ENCODE measurements at places on chromosomes 2 and 18.

GRCh38 chr2:241996100-241996499, 126.6 kb downstream of the RTP5 start:
- no peak for DNase-seq

DNA sequence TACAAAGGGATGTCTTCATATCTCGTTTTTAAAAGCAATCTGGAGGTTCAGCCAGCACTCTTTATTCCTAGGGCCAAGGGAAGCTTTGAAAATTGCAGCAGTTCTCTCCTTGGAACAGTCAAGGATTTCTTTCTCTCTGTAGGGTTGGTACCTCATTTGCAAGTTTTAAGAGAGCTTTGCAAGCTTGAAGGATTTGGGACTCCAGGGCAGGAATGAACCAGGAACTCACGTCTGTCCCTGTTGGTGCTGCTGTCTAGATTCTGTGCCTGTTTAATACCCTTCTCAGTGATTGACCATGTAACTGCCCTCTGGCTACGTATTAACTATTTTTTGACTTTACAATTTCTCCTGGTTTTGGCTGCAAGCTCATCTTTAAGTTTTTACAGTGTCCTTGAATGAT, 262.5 kb upstream of the ST6GAL2 start:
- DNase-seq, result no peak

DNA sequence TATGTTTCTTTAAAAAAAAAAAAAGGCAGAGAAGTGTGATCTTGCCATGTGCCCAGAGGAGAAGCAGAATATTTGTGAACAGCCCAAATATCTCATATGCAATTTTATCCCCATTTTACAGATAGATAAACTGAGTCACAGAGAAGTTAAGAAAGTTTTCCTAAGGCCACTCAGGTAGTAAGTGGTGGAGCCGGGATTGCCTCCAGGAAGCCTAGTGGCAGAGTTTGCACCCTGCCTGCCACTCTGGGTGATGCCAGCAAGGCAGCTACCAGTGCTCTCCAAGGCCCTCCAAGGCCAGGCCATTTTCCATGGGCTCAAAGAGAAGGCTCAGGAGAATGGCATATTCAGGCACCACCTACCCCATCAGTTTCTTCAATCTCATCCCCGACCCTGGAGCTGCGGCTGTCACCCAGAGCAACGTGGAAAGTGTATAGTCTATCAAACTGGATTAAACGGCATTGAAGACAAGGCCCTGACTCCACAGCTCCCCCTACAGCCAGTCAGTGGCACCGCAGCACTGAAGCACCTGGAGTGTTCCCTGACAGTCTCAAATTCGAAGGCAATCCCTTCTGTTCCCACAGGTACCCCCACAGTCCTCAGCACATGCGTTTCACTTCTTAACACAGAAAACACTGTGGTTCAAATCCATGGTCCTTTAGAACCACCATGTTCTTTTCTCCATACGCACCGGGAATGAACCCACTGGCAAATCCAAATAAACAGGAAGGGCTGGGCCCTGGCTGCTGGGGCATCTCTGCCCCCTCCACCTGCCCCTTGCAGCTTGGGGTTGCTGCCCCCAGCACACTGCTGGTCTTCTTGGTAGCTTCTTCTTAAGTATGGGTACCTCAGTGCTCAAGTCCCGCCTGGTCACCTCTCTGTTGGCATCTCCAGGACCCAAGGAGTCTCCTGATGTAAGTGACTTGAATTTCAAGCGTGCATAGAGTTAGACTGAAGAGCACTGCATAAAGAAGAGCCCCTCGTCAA, 175.3 kb downstream of the INHBB start:
- peak; percentile 22 for DNase-seq

DNA sequence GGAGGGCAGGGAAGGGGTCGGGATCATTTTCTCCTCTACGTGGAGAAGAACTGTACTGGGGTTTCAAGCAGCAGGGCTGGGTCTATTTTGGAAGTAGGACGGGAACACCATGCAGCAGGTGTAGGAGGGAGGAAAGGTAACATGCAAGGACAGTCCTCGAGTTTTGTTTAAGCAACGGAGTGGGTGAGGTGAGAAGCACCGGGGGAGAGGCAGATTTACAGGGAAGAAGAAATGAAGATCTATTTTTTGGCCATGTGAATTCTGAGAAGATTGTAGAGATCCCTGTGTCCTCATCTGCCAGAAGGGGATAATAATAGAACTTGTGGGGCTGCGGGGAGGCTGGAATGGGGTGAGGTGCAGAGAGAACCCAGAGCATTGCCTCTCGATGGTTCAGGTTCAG, 85.6 kb downstream of the INPP5D start:
- no peak for DNase-seq

DNA sequence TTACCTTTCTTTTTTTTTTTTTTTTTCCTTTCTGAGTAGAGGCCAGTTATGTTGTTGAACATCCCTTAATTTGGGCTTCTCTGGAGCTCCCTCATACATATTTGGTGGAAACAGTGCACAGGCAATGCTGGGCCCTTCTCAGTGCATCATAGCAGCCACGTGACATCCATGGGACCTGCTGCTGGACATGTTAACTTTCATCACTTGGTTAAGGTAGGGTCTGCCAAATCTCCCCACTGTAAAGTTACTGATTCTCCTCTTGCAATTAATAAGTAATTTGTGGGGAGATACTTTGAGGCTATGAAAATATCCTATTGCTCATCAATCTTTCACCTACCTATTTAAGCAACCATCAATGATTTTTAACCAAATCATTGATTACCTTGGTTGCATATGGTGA, 211.5 kb upstream of the LYPD1 start:
- DNase-seq, result no peak

- no peak for DNase-seq
These were observed 42.8 kb downstream of the CCDC102B start for GRCh38 chr18:68840554-68841263.

DNA sequence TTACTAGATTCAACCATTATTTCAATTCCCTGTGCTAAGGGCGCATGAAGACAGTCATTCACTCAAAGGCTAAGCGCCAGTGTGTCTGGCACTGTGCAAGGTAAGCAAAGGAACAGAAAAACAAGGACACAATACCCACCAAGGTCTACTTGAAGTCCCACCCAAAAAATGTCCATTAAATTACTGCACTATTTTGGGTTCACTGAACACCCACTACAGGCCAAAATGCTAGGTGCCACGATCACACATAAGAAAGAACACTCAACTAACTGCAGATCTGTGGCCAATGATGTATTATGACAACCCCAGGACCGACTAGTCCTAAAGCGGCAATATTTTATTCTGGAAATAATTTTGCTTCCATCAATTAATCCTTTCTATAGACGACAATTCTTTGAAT, 1.8 kb downstream of the TMEM131 start:
- no peak for DNase-seq

DNA sequence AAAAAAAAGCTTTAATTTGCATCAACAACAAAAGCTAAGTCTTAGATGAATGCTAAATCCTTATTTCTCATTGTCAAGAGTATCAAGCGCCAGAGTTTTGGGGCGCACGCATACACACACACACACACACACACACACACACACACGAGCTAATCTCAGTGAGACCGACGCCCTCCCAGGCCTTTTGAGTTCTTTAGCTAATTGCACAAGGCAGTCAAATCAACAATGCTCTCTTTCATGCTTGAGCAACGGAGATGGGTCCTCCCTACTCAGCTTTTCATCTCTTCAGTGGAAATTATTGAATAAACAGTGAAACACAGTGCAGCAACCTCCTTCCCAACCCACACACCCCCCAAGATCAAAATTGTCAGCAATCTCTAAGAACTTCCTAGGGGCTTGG, 19.2 kb downstream of the GKN1 start:
- no peak for DNase-seq

DNA sequence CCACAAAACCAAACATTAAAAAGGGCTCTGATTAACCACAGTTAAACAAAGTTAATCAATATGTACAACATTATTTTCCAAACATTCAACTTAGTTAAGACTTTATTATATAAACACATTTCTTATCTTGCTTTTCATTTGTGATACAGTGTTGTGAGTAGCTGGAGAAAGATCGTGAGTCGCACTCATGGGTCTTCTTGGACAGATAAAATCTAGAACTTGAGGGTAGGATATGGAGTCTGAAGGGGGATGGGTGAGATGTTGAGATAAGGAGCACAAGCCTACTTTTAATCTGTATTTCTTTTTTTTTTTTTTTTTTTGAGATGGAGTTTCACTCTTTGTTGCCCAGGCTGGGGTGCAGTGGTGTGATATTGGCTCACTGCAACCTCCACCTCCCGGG, 22.6 kb upstream of the TMEM214 start:
- no peak for DNase-seq

DNA sequence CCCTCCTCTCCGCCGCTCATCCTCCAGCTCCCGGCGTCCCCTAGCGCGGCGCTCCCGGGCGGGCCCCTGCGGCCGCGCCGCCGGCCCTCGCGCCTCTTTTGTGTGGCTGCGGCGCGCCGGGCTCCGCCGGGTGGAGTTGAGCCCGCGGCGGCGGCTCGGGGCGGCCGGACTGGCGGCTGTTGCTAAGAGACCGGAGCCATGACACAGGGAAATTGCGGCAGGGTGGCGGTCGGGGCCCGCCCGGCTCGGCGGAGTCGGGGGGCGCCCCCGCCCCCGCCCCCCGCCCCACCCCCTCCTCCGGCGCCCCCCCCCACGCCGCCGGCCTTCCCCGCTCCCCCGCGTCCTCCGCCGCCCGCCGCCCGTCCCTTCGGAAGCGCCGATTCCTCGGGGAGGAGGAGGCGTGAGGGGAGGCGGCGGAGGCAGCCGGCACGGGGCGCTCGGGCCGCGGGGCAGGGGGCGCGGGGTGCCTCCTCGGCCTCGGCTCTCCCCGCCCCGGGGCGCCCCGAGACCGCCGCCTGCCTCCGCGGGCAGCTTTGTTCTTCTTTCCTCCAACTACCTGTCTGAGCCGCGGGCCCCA, at the start of gene TMEM200C:
Gene TMEM200C (minus strand): TSS at position 224 of the 577 bp plus-strand sequence. CDS start 3,459 bp downstream, outside the sequence.
- DNase-seq, result no peak

DNA sequence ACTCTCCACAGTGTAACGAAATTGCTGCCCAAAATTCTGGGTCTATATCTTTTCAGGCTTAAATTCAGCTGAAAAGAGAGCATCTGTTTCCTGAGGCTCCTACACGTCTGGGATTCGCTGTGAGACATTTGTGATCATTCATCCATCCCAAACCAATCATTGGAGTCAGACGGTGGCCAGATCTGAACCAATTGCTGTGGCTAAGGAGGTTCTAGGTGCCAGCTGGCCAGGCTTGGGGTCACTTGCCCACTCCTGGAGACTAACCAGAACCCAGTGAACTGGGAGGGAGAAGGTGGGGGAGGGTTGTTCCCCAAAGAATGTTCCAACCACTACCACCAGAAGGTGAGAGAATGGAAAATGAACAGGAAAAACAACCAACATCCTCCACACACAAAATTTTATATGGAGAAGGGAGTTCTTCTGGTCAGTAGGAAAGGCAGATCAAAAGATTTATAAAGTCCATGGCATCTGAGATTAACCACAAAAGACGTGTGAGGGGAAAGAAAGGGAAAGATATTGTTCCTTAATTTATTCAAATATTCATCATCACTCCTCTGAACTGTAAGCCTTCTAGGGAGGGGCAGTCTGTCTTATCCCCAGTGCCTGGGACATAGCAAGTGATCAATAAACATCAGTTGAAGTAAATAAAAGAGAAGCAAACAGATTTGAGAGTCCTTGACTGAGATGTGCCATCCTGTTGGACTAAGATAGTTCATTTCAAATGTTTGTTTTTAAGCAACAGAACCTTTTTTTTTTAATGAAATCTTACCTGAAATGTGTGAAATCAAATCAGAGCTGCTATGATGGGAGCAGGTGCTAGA, 3.0 kb upstream of the RTKN start:
- no peak for DNase-seq

DNA sequence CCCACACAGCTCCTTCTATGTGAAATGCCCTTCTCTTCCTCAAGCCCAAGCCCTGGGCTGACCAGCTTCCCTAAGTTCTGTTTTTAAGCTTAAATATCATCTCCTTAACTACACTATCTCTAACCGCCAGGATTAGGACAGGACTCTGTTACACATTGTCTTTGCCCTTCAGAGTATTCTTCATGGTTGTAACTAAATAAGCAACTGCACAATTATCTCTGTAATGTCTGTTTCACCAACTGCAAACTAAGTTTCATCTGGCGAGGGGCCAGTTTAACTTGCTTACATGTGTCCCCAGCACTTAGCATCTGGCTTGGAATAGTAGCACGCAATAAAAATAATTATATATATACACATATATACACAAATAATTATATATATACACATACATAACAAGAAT, 1.1 kb upstream of the ERMN start:
- no peak for DNase-seq

GRCh38 chr2:119109866-119110265, 48.7 kb downstream of the C1QL2 start:
- DNase-seq, result no peak

GRCh38 chr18:56188529-56189275, 449.7 kb downstream of the TXNL1 start:
- DNase-seq, result no peak

DNA sequence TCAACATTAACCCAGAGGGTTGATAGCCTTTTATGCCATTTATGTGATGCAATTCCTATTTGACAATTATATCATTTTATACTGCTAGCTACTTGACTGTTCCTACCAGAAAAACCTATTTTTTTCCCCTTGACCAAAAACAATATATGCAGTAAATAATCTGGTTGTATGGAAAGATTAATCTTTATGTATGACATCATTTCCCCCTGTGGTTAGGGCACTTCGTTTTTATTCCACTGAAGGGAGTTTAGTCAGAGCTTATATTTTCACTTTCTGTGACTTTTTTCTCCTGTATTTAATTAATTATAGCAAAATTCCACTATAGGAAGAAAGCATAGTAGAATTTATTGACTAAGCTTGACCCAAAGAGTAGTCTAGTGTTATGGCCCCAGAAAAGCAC, 107.6 kb downstream of the HAUS1 start:
- DNase-seq, result peak; percentile 34

DNA sequence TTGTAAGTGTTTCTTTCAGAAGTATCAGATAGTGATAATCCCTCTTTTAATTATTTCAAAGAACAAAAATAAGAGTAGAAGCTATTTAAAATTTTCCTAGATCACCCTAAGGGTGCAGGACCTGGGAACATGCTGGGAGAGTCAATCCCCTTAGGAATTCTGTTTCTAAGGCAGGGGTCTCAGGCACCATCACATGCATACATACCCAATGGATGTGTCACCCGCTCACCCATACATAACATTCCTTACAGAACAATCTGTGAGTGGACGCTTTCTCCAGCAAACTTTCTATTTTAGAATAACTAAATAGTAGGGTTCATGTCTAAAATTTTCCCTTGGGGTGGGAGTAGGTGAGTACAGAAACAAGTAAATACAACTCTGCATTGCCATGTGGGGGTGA, 8.4 kb downstream of the DSEL start:
- DNase-seq, result no peak

GRCh38 chr18:11607906-11608305, 1.5 kb upstream of the SLC35G4 start:
- no peak for DNase-seq

GRCh38 chr18:58495634-58496033, 133.3 kb downstream of the ALPK2 start:
- DNase-seq, result no peak
